ENCODE measurements at places on chromosomes 12 and 14. TPM values are rescaled to one million over a fixed set of nuclear protein-coding genes. Genes with fewer than 3 reads are reported as not detected.

IFNG-AS1 gene
- 0.09 TPM for total RNA-seq

LGMN gene
- 44.0 TPM for total RNA-seq

BCDIN3D gene
- total RNA-seq = 4.5 TPM

PELI2 gene
- 14.0 TPM for total RNA-seq

OTUB2 gene
- total RNA-seq = 2.5 TPM

CLEC4D gene
- total RNA-seq = not detected
